ENCODE measurements at places on chromosomes 11 and 22.

DNA sequence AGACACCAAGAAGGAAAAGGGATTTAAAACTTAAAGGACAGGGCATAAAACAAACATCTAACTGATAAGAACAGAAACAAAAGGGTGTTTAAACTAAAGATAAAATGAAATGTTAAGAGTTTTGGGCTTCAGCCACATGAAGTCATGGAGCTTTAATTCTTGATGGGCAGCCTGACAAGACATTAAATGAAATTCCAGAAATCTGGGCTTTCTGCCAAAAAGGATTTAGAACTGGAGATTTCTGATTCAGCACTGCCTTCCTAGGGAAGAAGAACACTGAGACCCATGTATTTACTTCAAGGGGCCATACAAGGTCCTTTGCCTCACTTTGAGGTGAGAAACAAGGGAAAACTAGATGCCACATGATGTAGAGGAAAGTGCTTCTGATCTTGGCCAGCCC, 355.9 kb upstream of the RAG2 start:
- peak; percentile 29 for DNase-seq

DNA sequence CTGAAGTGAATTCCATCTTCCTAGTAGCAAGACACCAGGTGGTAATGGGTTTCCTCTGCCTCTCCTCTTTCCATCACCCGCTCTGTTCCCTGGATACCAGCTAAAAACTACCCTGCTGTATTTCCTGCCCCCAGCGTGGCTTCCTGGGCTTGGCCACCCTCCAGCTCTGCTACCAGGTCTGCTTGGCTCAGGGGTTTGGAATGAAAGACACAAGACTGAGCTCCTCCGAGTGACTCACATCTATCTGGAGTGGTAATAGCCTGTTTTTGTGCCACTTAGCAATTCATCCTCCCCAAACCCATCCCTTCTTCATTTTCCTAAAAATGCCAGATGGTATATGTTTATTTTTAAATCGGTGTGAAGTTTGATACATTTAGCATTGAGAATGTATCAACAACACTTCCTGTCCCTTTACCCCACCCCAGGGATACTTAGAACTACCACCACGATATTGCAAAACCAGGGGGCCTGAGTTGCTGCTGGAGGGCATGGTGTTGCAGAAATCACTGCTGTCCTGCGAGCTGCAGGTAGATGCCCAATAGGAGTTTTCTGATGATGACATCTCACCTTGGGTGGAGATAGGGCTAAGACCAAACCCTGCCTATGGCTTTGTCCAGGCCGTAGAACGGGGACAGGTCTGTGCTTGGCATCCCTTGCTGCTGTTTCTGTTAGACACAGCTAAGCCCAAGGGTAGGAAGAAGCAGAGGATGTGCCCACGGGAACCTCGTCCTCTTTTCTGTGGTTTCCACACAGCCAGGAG, 7.5 kb upstream of the MICAL3 start:
- DNase-seq = no peak

- DNase-seq = no peak
Observed at GRCh38 chr11:108873941-108874340, 209.1 kb downstream of the DDX10 start.

- DNase-seq = no peak
Observed at GRCh38 chr11:123567466-123567865, 87.0 kb downstream of the SCN3B start.

DNA sequence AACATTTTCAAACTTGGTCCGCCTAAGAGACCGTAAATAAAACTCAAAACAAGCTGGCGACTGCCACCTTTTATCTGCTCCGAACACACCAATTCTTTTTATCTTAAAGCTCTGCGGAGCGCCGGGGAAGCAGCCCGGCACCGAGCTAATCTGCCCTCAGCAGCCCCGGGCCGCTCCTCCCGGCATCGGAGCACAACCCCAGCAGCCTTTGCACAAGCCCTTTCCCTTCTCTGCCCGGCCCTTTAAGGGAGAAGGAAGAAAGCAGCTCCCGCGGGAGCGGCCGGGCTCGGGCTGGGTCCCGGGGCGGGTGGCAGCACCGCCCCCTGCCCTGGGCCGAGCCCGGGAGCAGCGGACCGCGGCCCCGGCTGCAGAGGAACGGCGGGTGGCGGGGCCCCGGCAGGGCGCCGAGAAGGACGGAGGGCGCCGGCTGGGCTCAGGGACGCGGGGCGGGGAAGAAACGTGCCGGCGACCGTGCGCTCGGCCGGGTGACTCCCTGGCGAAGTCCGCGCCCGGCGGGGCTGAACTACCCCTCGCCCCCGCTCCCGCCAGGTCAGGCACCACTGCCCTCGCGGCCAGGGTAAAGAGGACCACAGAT, 133.6 kb upstream of the C11orf58 start:
- no peak for DNase-seq

GRCh38 chr11:75023446-75024067, 34.8 kb downstream of the NEU3 start:
- DNase-seq = no peak

DNA sequence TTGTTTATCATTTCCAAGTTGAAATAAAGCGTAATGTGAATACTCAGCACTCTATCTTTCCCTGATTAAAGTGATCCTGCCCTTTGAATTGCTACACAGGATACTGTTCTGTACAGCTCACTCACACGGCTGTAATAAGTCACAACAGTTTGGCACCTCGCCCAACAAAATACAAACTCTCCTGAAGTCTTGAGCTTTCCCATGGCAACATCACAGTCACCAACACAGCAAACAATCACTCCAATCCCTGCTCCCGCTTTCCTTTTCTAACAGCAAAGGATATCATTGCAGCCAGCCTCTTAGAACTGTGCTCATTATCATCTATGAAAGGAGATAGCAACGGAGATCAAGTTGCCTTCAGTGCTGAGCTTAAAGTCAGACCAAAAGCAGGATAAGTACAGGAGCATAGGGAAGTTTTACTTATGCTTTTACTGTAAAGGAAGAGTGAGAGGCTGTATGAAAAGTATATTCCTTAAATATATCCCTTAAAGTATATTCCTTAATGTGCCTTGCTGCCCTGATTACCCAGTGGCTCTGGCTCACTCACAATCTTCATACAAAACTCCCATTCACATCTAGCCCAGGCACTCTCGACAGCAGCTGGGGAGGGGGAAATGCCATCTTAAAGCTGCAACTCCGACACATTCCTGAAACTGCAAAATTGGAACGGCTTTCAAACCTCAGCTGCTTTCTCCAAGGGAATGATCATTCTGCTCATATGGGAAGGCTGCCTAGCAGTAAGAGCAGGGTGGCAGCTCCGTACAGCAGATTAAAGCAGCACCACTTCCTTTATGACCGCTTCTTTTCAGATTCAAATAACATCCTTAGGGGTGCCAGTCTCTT, 35.8 kb downstream of the MAML2 start:
- peak; percentile 90 for DNase-seq

DNA sequence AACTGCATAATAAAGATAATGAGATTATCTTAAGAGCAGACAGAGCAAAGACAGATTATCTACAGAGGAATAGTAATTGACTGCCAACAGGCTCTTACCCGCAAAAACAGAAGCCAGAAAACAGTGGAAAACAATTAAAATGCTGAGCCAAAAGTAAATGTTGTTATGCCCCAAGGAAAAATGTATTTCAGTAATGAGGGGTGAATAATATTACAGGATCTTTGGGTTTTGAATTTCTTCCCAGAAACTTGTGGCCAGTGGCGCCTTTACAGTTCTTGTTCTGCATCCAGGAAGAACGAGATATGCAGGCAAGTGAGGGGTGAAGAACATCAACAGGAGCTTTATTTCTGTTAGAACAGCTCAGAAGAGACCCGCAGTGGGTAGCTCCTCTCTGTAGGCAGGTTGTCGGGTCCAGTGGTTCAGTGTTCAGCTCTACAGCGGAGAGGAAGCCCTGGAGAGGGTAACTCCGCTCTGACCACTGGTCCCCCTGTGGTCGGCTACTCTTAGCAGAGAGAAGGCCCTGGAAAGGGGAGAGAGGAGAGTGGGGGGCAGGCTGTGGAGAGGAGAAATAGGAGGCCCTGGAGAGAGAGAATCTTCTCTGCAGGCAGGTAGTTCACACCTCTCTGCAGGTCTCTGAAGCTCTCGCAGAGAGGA, 51.8 kb upstream of the SC5D start:
- no peak for DNase-seq

DNA sequence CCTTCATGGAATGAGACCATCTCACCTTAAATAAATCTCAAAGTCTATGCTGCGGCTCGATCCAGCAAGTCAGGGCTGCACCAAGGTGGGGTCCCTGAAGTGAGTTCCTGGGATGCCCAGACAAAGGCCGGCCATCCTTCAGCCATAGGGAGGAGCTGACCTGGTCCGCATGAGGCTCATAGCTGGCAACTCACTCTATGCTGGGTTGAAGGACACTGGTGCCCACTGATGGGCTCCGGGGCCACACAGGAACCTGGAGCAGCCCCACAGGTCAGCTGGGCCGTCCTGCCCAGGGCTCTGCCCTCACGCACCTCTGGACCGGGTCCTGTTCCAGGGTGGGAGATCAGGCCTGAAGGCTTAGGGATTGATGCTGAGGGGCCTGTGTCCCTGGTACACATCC, 1339.3 kb downstream of the TBC1D22A start:
- no peak for DNase-seq

- no peak for DNase-seq
Observed at GRCh38 chr11:6646071-6646470, 9.5 kb downstream of the DCHS1 start.

DNA sequence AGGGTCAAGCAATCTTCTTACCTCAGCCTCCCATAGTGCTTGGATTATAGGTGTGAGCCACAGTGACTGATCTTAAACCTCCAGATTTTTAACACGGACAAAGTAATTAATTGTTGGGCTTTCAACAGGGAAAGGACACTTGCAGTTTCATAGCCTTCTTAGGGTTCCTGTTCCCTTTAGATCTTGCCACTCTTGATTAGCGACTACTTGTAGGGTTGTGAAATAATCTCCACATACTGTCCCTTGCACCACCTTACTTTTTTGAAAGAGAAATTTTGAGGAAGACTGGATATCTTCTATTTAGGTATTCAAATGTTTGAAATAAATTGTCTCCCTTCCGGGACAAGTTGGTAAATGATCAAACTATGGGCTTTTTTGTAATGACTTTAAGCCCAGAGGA, 7.6 kb downstream of the MS4A4E start:
- no peak for DNase-seq

DNA sequence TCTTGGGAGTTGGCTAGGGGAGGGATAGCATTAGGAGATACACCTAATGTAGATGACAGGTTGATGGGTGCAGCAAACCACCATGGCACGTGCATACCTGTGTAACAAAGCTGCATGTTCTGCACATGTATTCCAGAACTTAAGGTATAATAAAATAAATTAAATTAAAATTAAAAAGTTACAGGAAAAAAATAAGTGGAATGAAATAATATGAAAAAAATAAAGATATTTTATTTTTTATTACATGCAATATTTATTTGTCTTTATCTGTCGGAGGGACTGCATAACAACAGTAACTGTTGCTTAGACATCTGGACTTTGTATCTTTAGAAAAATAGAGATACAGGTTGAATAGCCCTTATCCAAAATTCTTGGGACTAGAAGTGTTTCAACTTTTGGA, 597.4 kb upstream of the CCDC179 start:
- no peak for DNase-seq

GRCh38 chr11:78081583-78081982, 1.9 kb upstream of the NDUFC2 start:
- no peak for DNase-seq

- DNase-seq = no peak
Observed at GRCh38 chr11:12439615-12440014, 62.2 kb downstream of the PARVA start.

GRCh38 chr22:34798605-34799004, 267.4 kb upstream of the ISX start:
- DNase-seq = peak; percentile 28

DNA sequence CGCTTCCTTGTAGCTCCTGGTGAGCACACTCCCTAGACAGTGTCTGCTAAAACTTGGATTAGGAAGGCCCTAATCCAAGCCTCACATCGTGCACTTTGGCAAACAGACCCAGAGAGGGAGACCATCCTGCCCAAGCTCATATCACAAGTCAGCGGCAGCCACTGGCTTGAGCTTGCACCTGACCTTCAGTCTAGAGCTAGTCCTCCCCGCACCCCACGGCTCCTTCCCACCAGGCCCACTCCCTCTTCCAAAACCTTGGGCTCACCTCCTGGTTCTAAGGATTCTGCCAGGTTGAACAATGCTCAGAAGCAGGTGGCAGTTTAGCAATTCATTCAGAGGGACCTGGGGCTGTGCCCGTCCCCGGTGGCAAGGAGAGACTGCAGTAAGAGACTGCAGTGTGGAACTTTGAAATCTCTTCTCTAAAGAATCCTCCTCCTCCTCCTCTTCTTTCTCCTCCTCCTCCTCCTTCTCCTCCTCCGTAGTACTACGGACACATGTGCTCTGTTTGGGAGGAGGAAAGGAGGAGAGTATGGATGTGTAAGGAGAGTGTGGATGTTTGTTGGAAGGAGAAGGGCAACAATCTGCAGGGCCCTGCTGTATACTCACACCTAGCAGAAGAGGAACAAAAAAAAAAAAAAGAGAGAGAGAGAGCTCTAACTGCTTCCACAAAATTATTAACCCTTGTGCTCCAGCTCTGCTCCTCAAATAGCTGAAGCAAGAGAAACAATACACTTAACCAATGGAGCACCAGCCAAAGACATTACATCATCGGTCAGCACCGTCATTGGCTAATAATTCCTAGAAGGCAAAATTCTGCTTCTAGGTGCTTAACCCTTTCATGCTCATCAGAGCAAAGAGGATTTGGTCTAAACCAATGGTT, 6.0 kb downstream of the SYN3 start:
- DNase-seq = no peak

DNA sequence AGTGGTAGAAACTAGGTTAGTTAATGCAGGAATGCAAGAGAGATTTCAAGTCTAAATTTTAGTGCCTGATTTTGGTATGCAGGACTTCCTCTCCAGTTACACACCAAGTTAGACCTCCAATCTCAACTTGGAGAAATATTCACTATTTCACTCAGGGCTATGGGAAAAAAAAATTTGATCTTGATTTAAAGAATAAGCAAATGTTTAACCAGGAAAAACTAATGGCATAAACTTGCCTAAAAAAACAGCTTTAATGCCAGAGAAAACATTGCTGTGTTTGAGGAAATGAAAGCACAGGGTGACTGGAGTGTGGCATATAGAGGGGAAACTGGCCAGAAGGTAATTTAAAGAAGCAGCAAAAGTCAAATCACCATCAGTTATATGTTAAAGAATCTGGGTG, 575.4 kb upstream of the LRRC4C start:
- DNase-seq = no peak

DNA sequence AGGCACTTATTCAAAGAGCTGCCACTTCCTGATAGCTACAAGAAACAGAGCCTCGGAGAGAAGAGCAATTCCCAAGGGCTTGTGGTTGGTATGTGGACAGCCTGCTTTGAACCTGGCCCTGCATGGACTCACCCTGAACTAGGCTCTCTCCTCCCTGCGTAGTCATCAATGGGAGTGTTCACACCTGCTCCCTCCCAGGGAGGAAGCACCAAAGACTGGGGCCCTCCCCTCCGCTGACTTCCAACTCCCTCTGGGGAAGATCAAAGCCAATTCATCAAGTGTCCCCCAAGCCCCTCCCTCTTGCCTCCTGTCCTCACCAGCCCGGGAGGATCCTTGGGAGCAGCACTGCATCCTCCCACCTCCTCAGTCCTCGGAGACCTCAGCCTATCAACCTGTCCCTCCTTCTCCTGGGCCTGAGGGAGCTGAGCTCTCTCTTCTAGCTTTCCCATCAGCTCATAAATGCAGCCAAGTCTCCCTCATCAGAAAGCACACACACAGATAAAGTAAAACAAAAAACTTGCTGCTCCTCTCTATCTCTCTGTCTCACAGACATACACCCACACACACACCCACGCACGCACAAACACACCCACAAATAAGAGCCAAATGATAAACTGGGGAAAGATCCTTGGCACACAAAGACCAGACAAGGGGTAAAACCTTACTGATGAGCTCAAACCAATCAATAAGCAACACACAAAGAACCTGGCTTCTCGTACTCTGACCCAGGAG, 3.3 kb downstream of the A4GALT start:
- no peak for DNase-seq

- DNase-seq = no peak
Observed at GRCh38 chr22:17773606-17774205, 563 bp downstream of the BID start.

All from forelimb muscle (tissue), 1 donor.